ENCODE measurements at places on chromosomes 4 and X. TPM values are rescaled to one million over a fixed set of nuclear protein-coding genes. Genes with fewer than 3 reads are reported as not detected.

The GUCY1A1 gene
- polyA plus RNA-seq = not detected

The CYLC1 gene
- polyA plus RNA-seq = not detected

The NSG1 gene
- not detected for polyA plus RNA-seq

The BEX4 gene
- polyA plus RNA-seq = 309 TPM

The FAT1 gene
- polyA plus RNA-seq = 12.2 TPM

The IDS gene
- polyA plus RNA-seq = 8.6 TPM

The GSX2 gene
- not detected for polyA plus RNA-seq

The FSTL5 gene
- polyA plus RNA-seq = 0.20 TPM

The CT83 gene
- not detected for polyA plus RNA-seq

The PRAF2 gene
- polyA plus RNA-seq = 3.8 TPM

The BMP15 gene
- polyA plus RNA-seq = not detected

The LGI2 gene
- not detected for polyA plus RNA-seq

The RBM10 gene
- polyA plus RNA-seq = 37.8 TPM

The GPR34 gene
- polyA plus RNA-seq = not detected

The ARMCX1 gene
- 0.70 TPM for polyA plus RNA-seq

The PARM1 gene
- not detected for polyA plus RNA-seq

The TENM3 gene
- not detected for polyA plus RNA-seq

The SCML2 gene
- 25.8 TPM for polyA plus RNA-seq

The HEPH gene
- 30.2 TPM for polyA plus RNA-seq

The RTL9 gene
- polyA plus RNA-seq = 0.11 TPM

The SHOX gene
- polyA plus RNA-seq = not detected

The SCD5 gene
- polyA plus RNA-seq = not detected

The TBX22 gene
- not detected for polyA plus RNA-seq

The FANCB gene
- 8.4 TPM for polyA plus RNA-seq

The DDIT4L gene
- polyA plus RNA-seq = not detected

The OPRPN gene
- polyA plus RNA-seq = not detected

The SLC2A9 gene
- polyA plus RNA-seq = 1.9 TPM

The ASB5 gene
- polyA plus RNA-seq = not detected

The PAGE5 gene
- 346 TPM for polyA plus RNA-seq

The USP17L21 gene
- not detected for polyA plus RNA-seq

The ZNF157 gene
- polyA plus RNA-seq = not detected

The CXCL6 gene
- not detected for polyA plus RNA-seq

The C4orf51 gene
- not detected for polyA plus RNA-seq

The HELT gene
- polyA plus RNA-seq = not detected

The TASL gene
- not detected for polyA plus RNA-seq

Data from K562 (cell line).